ENCODE measurements at places on chromosomes 2 and 18.

- DNase-seq, result no peak
These were observed 16.4 kb downstream of the LRRFIP1 start for GRCh38 chr2:237643582-237644380.

GRCh38 chr2:85666435-85667316 lies 1.3 kb downstream of the SFTPB start:
- DNase-seq, result no peak

- no peak for DNase-seq
These were observed 783.6 kb downstream of the CBLN2 start for GRCh38 chr18:71760541-71760940.

- DNase-seq, result no peak
These were observed 98.2 kb upstream of the CTDP1 start for GRCh38 chr18:79581406-79581805.

DNA sequence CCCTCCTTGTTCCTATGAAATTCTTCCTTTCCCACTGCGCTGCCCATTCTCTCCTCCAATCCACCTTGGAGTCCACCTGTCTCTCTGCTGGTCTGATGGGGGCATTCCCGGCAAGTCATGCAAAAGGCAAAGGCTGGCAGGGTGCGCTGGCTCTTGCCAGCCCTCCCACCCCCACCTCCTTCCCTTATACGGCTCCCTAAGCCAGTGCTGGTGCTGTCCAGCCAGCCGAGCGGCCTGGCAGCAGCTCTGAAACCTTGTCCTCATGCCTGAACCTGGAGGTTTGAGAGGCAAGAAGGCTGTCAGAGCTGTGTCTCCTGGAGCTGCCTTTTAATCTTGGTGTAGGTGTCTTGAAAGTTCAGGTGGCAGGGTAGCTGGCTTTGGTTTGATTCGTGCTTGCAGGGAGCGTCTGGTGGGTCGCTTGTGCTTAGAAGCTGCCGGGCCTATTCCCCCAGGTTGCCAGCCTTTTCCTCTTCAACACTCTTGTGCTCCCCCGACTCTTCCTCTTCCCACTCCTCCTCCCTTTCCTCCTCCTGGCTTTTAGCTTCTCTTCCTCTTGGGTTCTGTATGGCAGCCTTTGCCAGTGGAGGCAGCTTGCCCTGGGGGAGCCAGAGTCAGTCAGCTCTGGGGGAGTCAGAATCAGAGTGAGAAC lies 748 bp downstream of the LIPG start:
- no peak for DNase-seq

DNA sequence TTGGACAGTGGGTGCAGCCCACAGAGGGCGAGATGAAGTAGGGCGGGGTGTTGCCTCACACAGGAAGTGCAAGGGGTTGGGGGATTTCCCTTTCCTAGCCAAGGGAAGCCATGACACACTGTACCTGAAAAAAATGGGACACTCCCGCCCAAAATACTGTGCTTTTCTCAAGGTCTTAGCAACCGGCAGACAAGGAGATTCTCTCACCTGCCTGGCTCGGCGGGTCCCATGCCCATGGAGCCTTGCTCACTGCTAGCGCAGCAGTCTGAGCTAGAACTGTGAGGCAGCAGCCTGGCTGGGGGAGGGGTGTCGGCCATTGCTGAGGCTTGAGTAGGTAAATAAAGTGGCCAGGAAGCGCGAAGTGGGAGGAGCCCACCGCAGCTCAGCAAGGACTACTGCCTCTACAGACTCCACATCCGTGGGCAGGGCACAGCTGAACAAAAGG lies 244.7 kb downstream of the NBAS start:
- DNase-seq, result peak; percentile 10

DNA sequence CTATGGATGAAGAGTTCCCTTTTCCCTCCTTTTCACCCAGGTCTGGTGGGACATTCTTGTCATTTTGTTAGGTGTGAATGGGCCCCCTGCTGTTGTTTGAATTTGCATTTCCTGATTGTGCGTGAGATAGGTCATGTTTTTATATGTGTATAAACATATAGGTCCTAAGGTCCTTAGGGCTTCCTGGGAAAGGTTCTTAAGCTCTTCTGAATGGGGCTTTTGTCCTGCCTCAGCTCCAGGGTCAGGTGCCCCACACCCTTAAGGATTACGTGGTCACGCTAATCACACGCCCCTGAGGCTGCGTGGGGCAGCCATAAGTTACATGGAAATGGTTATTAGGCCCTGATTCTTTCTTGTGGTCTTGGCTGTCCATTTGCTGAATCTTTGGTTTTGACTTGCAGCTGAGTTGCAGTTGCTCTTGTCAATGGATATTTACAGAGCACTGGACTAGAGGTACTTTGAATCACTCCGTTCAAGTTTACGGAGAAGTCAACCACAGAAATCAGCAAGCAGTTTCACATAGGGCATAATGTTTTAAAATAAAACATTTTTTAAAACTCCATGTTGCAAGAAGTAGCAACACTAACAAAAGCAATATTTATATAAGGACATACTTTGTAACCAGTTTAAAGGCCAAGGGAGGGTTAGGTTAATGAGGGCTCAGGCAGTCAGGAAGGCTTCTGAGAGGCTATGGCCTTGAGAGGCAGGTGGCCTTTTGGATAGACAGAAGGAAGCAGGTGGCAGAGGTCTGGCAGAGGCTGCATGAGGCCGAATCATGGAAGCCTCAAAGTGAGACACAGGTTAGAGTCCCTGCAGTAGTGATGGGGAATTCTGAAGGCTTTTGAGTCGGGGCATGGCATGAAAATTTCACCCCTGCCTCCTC lies 24.2 kb downstream of the LIPG start:
- DNase-seq, result no peak

- no peak for DNase-seq
These were observed 143.9 kb upstream of the RND3 start for GRCh38 chr2:150631236-150631821.

GRCh38 chr2:241015439-241015838 lies 17.0 kb downstream of the SNED1 start:
- DNase-seq, result no peak

- peak; percentile 60 for DNase-seq
These were observed 27.8 kb upstream of the COL6A3 start for GRCh38 chr2:237441605-237442274.

- DNase-seq, result no peak
These were observed 36.8 kb upstream of the GPR17 start for GRCh38 chr2:127609031-127609751.

- no peak for DNase-seq
These were observed 697 bp upstream of the SPATS2L start for GRCh38 chr2:200305797-200306195.

DNA sequence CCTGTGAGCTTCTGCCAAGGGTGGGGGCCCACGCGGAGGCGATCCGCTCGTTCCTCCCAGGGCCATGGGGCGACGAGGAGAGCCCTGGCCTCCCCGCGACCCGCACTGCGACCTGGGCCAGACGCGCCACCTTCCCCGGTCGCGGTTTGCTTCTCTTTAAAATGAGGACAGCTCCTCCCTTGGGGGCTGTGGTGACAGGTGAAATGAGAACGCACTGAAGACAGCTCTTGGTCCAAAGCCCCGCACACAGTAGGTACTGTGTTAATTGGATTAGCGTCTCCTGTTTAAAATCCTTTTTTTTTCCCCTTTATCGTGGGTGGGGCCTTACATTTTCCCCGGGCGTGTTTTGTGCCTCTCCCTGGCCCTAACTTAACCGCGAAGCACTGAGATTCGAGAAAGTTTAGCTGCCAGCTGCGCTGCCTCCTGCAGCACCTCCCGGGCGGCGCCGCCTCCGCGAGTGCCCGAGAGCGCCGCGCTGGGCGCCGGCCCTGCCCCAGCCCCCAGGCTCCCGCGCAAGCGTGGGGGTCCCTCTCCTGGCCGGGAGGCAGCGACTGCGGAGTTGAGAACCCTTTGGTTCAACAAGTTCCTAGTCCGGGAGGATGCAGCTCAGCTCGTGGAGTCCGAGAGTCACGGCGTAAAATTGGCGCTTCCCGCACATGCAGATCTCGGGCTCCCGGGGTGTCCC lies 1.1 kb downstream of the HPCAL1 start:
- peak; percentile 23 for DNase-seq

DNA sequence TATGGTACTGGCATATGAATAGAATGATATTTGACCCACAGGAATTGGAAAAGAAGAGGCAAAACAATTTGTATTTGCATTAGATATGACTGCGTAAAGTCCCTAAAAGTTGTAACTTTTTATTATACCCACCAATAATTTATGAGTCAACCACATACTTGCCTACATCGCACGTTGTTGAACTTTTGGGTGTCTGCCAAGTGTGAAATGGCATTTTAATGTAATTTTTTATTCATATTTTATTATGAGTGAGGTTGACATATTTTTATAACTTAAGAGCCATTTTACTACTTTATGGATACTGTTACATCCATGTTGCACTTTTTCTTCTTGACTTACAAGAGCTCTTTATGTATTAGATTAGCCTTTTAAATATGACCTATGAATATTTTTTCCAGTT lies 4.6 kb downstream of the DSC2 start:
- no peak for DNase-seq

GRCh38 chr2:10340593-10340975 lies 37.9 kb downstream of the HPCAL1 start:
- DNase-seq, result no peak

DNA sequence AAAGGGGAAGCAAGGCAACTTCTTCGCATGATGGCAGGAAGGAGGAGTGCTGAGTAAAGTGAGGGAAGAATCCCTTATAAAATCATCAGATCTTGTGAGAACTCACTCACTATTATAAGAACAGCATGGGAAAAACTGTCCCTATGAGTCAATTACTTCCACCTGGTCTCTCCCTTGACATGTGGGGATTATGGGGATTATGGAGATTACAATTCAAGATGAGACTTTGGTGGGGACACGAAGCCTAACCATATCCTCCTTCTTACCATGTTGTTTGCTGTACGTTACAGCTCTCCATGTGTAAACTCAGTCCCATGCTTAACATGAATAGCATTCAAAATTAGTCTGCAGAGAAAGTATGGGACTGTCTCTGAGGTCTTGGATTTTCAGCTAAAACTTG lies 1096.8 kb upstream of the ACVR2A start:
- no peak for DNase-seq

- no peak for DNase-seq
These were observed 327 bp downstream of the LTBP1 start for GRCh38 chr2:32947076-32947483.

DNA sequence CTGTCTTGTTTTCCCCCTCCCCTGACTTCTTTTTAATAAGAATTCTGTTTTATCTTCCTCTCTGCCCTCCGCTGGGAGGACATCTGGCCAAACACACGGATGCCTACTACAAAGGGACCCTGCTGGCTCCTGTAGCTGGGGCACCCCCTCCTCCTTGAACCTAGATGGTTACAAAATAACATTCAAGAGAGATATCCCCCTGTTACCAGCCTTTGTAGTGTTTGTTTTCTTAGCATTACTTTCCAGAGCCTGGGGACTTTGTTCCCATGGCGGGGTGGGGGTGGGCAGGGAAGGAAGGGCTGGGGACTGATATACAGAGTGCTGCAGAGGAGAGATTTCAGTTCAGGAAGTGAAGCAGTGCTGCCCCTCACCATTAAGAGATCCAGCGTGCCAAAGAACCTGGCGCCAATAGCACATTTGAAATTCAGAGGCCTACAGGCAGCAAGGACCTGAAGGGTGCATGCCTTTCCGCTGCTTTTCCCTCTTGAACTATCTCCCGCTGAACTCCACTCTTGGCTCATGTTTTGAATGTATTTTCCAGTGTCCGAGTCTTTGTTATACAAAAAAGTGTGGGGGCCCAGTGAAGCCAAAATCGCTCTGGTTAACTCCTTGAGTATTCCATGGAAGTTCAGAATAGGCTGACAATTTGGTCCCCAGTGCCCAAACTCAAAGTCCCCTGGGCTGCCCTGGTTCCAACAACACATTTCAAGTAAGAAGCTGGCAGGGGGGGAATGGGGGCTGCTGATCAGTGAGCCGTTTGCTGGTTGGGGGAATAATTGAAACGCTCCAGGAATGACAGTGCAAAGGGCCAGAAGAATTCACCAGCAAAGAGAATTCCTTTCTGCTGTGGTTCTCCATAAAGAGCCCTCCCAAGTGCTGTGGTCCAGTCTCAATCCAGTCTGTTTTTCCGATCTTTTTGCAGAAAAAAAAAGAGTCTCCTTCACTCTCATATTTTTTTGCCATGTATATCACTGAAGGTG lies 94.8 kb upstream of the THOC1 start:
- no peak for DNase-seq

GRCh38 chr18:62664414-62664813 lies 50.9 kb upstream of the PHLPP1 start:
- no peak for DNase-seq

GRCh38 chr18:7290077-7290476 lies 59.2 kb downstream of the LRRC30 start:
- no peak for DNase-seq

DNA sequence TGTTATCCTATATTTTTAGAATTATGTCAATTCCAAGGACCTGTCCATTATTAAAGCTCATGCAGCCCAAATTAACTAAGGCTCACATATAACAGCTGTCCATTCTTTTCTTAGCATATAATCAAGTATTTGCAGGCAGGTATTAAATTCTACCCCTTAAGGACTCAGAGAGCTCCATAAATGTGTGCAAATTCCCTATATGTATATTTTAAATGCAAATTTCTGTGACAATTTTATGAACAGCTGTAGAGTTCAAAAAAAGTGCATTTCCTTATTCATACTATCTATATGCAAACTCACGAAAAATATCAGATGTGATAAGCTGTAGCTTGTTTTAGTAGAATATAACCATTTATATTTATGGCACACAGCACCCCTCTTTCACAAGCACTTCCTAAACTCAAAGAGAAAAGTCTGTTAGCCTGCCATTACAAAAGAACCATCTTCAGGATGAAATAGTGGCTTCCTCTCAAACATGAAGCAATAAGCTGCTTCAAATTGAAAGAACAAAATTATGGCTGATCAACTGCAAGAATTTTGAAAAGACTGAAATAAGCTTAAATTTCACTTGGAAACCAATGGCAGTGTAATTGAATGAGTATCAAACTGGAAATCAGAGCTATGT lies 155.0 kb upstream of the REG3G start:
- no peak for DNase-seq

GRCh38 chr18:50569930-50570329 lies 10.0 kb downstream of the MAPK4 start:
- DNase-seq, result no peak

DNA sequence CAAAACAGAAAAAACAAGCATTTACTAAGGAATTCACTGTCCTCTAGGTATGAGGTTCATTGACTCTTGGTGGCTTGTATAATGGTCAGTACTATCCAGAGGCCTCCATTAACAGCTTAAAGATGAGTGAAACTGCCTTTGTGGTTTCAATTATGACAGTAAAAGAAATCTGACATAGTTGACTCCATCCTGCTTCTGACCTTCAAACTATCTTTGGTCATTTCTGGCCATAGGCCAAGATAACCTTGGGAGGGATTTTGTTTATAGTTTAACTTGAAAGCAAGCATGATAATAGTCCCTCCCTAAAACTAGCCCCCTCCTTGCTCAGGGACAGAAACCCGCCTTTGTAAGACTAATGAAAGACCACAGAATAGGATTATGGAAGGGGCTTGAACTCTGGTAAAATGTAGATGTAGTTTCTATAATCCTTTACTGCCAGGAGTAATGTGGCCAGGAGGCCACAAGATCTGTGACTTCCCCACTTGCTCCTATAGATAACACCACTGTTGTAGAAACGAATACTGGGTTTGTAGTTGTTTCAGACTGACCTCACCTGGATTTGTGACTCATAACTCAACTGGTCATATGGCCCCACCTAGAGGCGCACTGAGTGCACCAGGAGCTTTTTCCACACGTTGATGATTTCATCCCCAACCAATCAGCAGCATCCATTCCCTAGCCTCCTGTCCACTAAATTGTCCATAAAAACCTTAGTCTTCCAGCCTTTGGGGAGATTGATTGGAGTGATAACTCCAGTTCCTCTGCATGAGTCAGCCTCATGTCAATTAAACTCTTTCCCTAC lies 8.6 kb upstream of the PLEKHM3 start:
- DNase-seq, result peak; percentile 28

- DNase-seq, result no peak
These were observed 41.4 kb upstream of the GPR75 start for GRCh38 chr2:53901192-53901591.

GRCh38 chr2:157085522-157085921 lies 172.0 kb upstream of the GALNT5 start:
- DNase-seq, result no peak

Measured in stimulated activated CD4-positive, alpha-beta T cell treated with anti-CD3 and anti-CD28 coated beads, Interleukin-1b, Interleukin-23, amount 100 ng/mL, for 48 hours (primary cell).